ENCODE measurements at places on chromosomes 2 and 18.

DNA sequence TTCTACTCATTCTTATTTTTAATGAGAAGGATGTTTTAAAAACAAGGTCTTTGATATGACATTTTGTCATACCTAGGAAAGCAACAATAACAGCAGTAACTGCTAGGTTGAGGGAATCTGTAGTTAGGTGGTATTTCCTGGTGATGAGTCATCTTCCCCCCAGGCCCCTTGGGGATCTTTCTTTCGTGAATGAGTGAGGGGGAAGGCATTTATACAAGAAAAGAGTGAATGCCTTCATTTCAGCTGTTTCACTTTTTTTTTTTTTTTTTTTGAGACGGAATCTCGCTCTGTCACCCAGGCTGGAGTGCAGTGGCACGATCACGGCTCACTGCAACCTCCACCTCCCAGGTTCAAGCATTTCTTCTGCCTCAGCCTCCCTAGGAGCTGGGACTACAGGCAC is 108.6 kb downstream of the MAP4K4 start:
- no peak for DNase-seq

DNA sequence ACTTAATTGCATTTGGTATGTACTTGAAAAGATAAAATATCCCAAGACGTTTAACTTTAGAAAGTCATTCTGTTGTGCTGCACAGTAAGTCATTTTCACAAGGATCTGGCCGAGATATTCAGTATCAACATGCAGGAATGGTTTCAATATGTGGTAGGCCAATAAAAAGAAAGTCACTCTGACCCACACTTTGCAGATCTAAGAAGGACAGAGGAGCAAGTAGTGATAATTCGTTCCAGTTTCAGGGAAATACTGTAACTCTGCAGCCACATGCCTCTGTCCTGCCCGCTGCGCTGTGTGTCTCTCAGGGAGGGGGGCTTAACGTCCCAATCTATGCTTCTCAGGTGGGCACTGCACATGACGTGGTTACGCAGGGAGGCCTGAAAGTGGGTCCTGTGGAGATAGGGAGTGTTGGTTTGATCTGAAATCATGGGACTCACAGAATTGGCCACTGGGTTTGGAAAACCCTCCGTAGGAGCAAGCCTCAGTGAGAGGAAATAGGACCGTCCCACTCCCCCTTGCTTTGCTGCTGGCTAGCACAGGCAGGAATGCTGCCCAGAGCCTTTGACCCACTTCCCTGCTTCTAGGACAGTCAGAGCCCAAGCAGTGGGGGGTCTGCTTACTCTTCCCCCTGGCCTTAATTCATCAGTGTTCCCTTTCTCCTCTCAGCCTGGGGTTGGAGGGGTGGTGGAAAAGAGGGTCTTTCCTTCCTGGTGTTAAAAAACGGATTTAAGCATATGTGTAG is 314.7 kb upstream of the SPRED2 start:
- no peak for DNase-seq

DNA sequence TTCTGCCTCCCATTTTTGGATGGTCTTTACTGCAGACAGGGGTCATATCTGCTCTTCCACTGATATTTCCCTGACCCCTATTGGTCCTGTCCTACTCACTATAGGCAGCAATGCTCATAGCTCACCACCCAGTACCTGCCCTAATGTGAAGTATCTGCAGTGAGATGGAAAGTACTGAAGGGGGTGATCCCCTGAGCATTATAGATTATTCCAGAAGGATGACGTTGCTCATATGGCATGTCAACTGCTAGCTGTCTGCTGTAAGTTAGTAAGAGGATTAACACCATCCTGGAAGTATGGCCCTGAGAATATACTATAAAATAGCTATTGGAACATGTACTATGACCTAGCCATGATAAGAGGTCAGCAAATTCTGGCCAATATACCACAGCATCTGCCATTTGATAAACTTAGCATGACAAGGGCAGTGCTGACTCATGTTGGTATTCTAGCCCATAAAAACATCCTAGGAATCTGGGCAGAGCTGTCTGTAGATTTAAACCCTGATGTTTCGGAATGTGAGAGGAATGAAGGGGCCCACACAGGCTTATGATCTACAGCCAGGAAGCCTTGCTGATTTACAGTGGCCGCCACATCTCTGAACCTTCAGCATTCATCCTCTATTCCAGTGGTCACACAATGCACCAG is 451.4 kb downstream of the TNS1 start:
- no peak for DNase-seq

DNA sequence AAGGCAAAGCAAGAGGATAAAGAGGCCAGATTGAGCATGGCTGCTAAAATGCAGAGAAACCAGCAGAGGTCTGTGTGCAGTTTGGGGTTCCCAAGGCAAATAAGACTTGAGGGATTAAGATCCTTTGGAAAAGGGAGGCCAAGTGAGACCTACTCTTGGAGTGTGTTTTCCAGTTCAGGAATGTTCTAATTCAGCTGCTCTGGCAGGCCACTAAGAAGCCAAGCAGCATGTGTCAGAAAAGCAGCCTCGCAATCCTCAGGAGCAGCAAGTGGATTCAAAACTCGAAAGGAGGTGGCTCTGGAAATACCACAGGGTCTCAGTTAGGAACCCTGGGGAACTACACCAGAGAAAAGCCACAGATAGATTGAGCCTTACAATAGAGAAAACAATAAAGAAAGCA is 569.2 kb downstream of the METTL4 start:
- DNase-seq = no peak

- no peak for DNase-seq
Measured at GRCh38 chr18:48973731-48974130, 23.0 kb upstream of the SMAD7 start.

DNA sequence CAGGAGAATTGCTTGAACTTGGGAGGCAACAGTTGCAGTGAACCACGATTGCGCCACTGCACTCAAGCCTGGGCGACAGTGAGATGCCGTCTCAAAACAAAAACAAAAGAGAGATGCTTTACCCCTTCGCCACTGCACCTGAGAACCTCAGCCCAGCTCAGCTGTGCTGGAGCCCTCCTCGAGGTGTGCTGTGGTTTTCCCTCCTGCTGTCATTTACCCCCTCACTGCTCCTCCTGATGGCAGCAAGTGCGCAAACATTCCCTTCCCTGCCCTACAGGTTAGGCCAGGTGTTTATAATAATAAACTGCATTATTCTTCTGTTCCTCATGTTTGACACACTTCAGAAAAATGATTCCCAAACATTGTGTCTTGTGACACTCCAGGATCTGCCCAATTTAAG is 8.4 kb downstream of the FBXO36 start:
- DNase-seq = no peak

DNA sequence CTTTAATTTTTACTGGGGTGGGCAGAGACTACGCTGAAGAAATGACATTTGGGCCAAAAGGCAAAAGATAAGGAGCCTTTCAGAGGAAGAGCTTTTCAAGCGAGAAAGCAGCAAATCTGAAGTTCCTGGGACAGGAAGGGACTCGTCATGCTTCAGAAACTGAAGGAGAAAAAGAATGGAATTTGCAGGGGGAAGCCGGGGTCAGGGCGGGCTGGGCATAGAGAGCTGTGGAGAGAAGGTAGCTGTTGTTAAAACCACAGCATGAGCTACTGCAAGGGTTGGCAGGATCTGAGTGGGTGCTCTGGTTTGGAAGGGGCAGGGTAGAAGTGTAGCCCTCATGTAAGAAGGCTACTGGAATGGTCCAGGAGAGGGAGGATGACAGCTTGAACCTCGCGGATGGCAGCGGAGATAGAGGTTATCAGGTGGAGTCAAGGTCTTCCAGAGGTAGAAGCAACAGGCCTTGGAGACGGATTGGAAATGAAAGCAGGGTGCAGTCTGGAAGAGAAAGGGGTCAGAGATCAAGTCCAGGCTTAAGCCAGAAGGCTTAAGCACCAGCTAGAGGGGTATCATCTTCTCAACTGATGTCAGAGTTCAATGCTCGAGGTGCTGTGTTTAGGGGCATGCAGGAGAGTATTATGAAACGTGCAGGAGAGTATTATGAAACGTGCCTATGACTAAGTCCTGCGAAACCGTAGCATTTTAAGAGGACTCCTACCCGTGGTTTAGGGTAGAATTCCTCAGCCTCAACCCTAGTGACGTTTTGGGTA is 18.9 kb downstream of the ATP8B1 start:
- no peak for DNase-seq

- DNase-seq = no peak
Measured at GRCh38 chr2:41947701-41948396, 100.0 kb upstream of the PKDCC start.

- no peak for DNase-seq
Measured at GRCh38 chr2:72843301-72843700, 17.5 kb upstream of the EXOC6B start.

- no peak for DNase-seq
Measured at GRCh38 chr18:63949068-63949737, at the start of gene HMSD. TSS of gene HMSD (plus strand) at chr18:63949301. CDS start at chr18:63953456, 4,155 bp downstream.

DNA sequence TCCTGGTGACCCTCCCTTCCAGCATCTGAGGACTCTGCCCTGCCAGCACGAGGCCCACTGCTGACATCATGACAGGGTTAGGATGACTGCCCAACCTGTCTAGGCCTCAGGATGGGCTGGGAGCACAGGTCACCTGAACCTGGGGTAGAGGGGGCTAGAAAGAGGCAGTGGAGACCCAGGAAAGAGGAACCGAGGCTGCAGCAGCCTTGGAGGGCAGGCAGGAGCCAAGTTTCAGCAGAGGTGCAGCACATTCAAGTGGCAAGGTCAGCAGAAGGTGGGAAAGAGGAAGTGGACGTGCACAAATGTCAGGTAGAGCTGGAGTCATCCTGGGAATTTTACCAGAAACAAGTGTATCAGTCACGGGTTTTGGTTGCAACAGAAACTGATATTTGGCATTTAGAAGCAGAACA is 13.6 kb upstream of the RAB10 start:
- no peak for DNase-seq

DNA sequence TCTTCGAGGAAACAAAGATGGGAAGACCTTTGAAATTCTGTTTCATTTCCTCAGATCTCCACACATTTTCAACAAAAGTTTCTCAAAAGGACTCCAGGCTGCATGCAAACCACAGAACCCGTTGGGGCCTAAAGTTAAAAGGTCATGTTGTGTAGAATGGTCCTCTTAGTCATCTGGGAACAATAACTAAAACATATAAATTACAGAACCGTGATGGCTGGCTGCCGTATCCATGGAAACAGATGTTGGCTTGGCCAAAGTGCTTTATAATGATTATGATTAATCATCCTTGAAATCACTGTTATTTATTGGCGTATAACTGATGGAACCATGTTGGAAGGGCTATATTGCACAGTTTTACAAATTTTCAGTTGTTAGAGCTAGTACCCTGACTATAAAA is 182.8 kb upstream of the CRIM1 start:
- DNase-seq = no peak

- DNase-seq = no peak
Measured at GRCh38 chr2:238119756-238120462, 18.6 kb upstream of the KLHL30 start.

Measured in activated CD4-positive, alpha-beta T cell treated with anti-CD3 and anti-CD28 coated beads for 1 hour (primary cell).